Colonic mucosa (tissue), 4 donors: ENCODE measurements at places on chromosomes 7 and 10. TPM values are rescaled to one million over a fixed set of nuclear protein-coding genes. Genes with fewer than 3 reads are reported as not detected.

- DNase-seq, result no peak
Observed at GRCh38 chr10:60820093-60820754, 41.9 kb downstream of the CDK1 start.

DNA sequence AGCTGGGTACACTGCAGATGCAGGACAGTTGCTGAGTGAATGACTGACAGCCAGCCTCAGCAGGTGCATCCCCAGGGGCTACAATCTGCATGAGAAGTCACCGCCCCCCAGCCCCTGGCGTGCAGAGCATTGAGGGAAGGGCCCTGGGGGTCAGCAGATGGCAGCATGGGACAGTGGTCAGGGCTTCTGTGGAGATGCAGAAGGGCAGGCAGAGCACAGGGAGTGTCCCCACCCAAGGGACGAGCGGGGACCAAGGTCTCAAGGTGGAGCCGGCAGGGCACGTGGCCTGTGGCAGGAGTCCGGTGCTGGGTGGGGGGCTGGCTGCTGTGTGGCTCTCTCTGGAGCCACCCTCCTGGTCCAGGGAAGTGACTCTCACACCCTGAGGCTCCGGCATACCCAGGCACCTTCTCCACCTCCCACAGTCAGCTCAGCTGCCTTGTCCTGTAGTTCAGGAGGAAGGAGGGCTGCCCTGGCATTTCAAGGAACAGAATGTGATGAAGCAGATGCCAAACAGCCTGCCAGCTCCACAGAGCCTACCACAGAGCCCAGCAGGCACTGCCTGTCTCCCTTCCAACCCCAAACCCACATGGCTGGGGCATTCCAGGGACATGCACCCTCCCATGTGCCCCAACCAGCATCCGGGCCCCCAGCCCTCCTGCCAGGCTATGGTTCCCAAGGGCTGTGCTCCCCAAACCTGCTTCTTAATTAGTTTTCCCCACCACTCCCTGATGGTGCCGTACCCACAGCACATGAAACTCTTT, 114.5 kb downstream of the TMEM130 start:
- no peak for DNase-seq

BBS9 gene
- 9.3 TPM for total RNA-seq

- DNase-seq, result no peak
Observed at GRCh38 chr10:22765660-22766547, 51.5 kb upstream of the PIP4K2A start.

SLC39A12 gene
- total RNA-seq, result 0.13 TPM

CPA1 gene
- not detected for total RNA-seq

DNA sequence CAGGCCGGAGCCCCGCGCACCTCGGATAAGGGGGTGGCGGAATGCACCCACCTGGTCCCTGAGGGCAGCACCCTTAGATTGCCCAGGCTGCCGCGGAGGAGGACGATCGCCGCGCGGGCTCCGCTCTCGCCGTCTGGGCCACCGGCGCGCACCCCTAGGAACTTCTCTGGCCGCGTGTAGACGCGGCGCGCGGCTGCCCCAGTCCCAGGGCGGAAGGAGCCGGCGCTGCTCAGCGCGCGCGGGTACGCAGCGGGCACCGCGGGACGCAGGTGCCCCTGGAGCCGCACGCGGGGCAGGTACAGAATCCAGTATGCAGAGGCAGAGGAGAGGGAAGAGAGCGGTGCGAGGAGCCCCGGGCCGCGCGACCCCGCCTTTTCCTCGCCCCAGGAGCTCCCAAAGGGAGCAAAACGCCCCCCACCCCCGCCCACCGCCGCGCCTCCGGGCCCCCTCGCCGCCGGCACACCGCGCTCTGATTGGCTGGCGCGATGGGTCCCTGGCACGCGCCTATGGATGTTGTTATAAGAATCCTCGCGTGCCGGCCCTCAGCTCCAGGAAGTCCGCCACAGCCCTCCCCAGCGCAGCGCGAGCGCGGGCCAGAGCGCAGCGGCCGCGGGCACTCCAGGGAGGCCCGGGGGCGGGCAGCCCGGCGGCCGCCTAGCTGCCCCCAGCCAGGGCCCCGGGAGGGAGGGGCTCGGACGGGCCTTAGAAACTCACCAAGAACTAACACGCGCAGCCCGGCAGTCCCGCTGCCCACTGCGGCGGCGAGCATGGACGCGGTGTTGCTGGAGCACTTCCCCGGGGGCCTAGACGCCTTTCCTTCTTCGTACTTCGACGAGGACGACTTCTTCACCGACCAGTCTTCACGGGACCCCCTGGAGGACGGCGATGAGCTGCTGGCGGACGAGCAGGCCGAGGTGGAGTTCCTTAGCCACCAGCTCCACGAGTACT, at the start of gene PTF1A:
TSS of gene PTF1A (plus strand) at position 549 of the 948 bp plus-strand sequence. CDS start at position 768, 219 bp downstream.
- no peak for DNase-seq

- DNase-seq, result no peak
Observed at GRCh38 chr7:144436500-144436899, 33.0 kb upstream of the NOBOX start.

OR2A5 gene
- total RNA-seq, result not detected

DNA sequence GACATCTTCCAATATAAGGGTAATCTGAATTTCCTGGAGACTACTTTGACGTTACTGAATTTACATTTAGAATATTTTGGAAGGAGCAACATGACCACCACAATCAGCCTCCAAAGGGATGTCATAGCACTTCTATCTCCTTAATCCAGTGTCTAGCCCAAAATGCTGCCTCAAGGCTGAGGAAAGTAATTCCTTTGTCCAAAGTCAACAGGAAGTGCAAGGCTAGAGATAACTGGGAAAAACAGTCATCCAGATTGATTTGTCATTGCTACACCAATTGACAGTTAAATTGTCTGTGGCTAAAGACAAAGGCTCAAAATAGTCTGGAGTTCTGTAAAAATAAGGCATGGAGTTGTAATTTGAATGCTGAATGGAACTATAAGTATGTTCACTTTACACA, 3.9 kb upstream of the TFPI2 start:
- no peak for DNase-seq

- no peak for DNase-seq
Observed at GRCh38 chr10:79344502-79345195, 2.6 kb upstream of the PPIF start.

DNA sequence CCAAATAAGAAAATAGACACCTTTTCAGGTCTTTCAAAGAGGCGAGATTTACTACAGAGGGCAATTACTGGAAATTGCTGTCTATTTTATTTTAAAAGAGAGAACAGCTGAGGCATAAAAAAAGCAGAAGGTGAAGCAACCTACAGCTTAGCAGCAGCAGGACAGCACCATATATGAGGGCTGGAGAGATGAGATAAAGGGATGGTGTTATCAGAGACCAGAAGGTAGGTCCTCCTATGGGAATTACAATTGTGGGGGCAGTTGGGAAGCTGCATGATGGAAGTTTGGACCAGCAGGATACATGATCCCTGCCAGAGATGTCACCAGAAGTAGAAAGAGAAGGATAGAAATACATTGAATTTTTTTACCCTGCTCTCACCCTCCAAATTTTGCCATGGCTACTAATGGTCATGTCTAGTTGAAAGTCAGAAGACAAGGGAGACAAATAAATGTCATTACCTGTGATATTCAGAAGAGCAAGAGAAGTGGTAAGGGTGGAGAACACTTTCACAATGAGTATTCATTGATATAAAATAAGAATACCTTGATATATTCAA, 77.2 kb upstream of the CALCR start:
- DNase-seq, result no peak

MGAM2 gene
- 26.4 TPM for total RNA-seq

SPDYE6 gene
- not detected for total RNA-seq

DNA sequence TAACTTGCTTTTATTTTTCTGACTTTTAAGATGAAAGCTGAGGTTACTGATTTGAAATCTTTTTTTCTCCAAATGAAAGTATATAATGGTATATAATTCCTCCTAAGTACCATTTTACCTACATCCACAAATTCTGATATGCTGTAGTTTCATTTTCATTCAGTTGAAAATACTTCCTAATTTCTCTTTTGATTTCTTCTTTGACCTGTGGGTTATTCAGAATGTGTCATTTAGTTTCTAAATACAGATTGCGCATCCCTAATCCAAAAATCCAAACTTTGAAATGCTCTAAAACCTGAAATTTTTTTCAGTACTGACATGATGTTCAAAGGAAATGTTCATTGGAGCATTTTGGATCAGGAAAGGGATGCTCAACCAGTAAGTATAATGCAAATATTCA, 168.7 kb downstream of the CELF2 start:
- DNase-seq, result no peak

DNA sequence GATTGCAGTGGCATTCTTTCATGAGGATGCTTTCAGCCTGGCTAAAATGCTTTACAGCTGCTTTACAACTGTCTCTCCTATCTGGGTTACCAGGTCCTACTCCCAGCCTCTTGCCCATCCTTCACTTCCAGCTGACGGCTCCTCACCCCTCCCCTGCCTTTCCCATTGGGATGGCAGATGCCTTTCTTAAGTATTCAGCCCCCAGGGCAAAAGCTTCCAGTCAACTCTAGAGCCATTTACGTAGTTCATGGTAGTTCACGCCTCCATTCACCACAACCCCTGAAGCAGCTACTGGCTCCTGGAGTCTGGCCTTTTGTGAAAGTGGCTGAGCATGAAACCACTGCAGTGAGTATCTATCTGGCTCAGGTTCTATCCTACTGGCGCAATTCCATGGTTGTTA, 17.2 kb upstream of the BMPER start:
- DNase-seq, result no peak

ARHGEF5 gene
- 67.1 TPM for total RNA-seq

SRGN gene
- total RNA-seq, result 14.3 TPM

GRCh38 chr7:134827889-134828288, 48.5 kb downstream of the CALD1 start:
- no peak for DNase-seq

DNA sequence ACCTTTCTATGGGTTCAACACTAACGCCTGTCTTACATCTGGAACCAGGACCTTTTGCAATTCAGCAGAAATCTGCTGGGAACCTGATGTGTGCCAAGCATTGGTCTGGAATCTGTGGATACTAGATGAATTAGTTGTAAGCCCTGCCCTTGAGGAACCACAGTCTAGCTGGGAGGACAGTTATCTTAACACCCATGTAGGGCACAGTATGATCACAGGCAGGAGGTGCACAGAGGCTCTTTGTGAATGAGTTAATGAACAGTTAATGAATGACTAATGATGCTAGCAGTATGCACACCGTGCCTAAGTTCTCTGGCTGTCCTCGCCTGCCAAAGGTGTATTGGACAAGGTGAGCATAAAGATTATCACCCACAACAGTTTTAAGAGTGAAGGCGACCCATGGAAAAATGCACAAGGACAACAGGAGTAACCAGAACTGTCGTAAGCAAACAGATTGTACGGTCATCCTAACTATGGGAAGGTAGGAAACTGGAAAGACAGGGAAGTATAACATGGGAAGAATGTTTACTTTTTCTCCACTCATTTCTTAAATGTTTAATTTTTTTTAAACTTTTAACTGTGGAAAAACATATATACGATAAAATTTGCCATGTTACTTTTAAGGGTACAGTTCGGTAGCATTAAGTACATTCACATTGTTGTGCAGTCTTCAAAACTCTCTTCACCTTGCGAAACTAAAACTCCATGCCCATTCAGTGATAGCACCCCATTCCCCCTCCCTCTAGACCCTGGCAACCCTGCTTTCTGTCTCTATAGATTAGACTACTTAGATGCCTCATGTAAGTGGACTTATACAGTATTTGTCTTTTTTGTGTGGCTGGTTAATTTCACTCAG, 139.9 kb downstream of the CXCL12 start:
- no peak for DNase-seq

FAM221A gene
- total RNA-seq, result 18.5 TPM

DNA sequence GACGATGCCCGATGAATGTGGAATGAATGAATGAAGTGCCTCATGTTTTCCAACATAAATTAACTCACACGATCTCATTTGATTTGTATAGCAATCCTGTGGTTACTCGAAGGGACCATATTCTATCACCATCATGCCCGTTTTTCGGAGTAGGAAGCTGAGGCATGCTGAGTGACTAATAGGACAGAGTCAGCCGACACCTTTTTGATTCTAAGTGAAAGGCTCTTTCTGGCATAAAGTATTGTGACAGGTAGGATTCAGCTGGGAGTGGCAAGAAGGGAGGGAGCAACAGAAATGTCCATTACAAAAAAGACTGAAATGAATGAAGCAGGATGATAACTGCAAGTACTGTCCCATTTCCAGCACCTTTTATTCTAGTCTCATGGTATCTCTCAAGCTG, 55.7 kb downstream of the KLRG2 start:
- no peak for DNase-seq

DNA sequence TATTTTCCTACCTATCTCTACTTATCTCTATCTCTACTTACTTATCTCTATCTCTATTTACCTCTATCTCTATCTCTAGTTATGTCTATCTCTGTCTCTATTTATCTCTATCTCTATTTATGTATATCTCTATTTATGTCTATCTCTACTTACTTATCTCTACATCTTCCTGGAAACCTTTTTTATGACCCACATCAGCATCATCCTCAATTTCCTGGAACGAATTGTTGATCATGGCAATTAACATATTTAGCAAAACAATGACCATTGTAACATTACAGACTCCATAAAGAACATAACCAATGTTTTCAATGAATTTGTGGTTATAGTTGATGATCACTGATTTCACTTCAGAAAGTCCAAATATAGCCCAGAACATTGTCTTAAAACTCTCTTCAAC, 18.3 kb downstream of the GIMAP6 start:
- DNase-seq, result no peak

FOXI2 gene
- 0.08 TPM for total RNA-seq

- DNase-seq, result no peak
Observed at GRCh38 chr10:119863951-119864565, 8.6 kb downstream of the MCMBP start.

DNA sequence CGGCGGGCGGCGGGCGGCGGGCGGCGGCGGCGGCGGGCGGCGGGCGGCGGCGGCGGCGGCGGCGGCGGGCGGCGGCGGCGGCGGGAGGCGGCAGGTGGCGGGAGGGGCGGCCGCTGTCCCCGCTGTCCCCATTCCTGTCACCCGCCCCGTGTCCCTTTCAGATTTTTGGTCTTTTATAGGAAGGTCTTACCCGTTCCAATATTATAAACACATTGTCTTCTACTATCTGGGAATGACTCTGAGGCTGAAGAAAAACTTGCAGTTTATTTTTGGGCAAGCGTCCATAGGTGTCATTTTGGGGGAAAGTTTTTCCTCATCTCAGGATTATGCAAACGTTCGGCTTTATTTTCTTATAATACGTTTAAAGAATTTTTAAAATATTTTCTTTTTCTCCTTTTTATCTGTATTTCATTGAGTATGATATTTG, 578 bp downstream of the ZNF713 start:
- no peak for DNase-seq

GRCh38 chr7:12570534-12571461, at the start of gene SCIN:
Gene SCIN (plus strand): TSS chr7:12570720. CDS start chr7:12570787, 67 bp downstream.
- DNase-seq, result peak; percentile 85

DNA sequence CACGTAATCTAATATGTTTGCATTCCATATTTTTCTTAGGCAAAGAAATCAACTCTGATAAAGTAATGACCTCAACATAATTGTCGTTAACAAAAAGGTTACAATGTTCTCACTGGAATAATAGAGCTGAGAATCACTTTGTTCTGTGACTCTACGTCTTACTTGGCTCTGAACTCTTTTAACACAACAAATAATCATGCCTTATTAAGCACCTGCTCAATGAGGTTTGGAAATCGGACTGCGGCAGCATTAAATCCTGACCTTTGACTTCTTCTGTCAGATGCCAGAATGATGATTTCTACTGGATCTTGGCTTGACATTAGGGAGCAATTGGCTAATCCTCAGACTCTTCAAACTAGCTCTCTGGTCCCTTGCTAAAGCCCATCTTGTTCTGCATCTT, 233.6 kb downstream of the SEMA3D start:
- no peak for DNase-seq

GRCh38 chr7:40135317-40135610, 459 bp downstream of the SUGCT start:
- peak; percentile 31 for DNase-seq

SLC18A3 gene
- total RNA-seq, result 0.42 TPM

- DNase-seq, result no peak
Observed at GRCh38 chr10:46014683-46015405, 15.6 kb downstream of the NCOA4 start.
